ENCODE measurements at places on chromosomes 7 and 10. TPM values are rescaled to one million over a fixed set of nuclear protein-coding genes. Genes with fewer than 3 reads are reported as not detected.

The AIMP2 gene
- total RNA-seq, result 37.1 TPM

The STEAP1B gene
- 7.3 TPM for total RNA-seq

The NUDT13 gene
- total RNA-seq, result 0.75 TPM

The MORN4 gene
- 4.2 TPM for total RNA-seq

The OR13A1 gene
- not detected for total RNA-seq

The MKX gene
- total RNA-seq, result 0.08 TPM

The SPDYE6 gene
- not detected for total RNA-seq

The TEX47 gene
- not detected for total RNA-seq

The NEURL1 gene
- total RNA-seq, result under 0.01 TPM

The HUS1 gene
- 11.1 TPM for total RNA-seq

The ARHGEF5 gene
- total RNA-seq, result 1.2 TPM

The METTL27 gene
- 1.1 TPM for total RNA-seq

The PRSS37 gene
- not detected for total RNA-seq

The DRGX gene
- not detected for total RNA-seq

The CALHM3 gene
- total RNA-seq, result not detected

Data from smooth muscle cell of the coronary artery (primary cell).